ENCODE measurements at places on chromosomes 1 and 21.
A peak's percentile ranks its signal among the peaks of the same experiment; 100 is the strongest.

DNA sequence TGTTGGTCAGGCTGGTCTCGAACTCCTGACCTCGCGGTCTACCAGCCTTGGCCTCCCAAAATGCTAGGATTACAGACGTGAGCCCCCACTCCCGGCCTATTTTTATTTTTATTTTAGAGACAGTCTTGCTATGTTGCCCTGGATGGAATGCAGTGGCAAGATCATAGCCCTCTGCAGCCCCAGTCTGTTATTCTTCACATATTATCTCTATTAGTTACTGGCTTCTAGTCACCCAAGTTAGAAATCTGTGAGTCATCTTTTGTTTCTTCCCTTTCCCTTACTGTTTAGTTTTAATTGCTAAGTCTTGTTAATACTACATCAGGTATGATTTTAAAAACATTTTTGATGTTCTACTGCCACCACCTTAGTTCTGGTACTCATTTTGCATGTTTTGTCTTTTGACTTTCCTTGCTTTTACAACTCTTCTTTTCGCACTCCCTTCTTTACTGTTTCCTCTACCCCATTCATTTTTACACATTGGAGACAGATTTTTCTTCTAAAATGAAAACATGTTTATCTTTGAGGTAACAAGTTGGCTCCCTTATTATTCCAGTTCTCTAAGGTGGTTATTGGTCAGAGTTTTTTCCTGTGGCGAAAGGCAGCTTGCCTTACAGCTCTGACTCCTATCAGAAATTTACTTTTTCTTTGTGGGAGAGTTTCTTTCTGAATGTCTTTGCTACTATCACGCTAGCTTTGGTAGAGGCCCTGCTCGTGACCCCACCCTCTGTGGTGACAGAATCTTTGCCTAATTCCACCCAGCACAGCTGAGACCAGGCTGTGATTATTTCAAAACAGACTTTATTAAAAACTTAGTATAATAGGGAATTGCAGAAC is 19.5 kb downstream of the ZMYM4 start:
- DNase-seq = peak; percentile 44

DNA sequence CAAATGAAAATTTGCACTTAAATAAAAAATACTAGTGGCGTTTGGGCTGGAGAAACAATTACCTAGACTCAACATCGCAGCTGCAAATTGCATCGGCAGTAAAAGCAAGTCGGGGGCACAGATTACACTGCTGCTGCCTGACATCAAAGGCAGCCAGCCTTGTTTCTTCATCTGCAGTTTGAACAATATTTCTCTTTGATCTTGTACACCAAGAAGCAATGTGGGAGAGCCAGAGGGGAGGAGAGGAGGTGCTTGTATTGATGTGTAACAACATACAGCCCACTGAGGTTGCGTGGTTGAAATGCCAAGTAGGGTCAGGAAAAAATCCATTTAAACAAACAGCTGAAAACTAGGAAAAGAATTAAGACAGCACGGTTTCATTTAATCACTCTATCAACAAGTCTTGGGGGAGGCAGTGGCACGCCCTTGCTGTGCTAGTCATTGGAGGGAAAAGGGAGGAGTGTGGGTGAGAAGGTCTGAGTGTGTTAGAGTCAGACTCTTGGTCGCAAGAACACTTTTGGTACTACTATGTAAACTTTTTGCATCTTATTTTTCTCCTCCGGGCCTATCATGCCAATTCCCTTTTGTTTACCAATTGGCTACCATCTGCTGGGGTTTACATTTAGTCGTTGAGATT is 456.5 kb downstream of the OMA1 start:
- DNase-seq = no peak

DNA sequence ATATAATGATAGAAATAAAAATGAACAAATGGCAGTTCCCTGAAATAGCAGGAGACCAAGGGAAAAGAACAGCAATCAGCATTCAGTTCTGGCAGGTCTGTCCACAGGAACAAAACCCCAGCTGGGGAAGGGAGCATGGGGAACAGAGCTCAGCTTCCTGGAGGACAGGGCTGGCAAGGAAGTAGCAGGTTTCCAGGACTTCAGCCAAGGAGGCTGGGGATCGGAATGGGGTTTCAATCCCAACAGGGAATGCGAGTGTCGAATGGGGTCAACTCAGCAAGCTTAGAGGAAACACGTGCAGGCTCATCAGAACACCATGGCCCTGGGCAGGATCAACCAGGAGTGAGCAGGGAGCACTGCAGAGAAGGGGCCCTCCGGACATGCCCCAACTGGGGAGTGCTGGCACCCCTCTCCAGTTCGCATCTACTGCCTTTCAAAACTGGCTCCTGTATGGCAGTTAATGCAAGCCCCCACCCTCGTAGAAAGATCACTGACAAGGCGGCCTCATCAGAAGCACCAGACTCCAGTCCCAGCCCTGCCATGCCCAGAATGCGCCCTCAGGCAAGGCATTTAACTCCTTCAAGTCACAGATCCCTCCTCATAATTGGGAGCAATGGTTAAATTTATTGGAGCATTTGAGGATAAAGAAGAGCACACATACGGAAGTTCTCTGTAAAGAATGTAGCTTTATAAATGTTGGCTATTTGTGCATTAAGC is 72.4 kb downstream of the SEC16B start:
- no peak for DNase-seq

- DNase-seq = no peak
Measured at GRCh38 chr1:168116327-168116799, 20.4 kb downstream of the GPR161 start.

DNA sequence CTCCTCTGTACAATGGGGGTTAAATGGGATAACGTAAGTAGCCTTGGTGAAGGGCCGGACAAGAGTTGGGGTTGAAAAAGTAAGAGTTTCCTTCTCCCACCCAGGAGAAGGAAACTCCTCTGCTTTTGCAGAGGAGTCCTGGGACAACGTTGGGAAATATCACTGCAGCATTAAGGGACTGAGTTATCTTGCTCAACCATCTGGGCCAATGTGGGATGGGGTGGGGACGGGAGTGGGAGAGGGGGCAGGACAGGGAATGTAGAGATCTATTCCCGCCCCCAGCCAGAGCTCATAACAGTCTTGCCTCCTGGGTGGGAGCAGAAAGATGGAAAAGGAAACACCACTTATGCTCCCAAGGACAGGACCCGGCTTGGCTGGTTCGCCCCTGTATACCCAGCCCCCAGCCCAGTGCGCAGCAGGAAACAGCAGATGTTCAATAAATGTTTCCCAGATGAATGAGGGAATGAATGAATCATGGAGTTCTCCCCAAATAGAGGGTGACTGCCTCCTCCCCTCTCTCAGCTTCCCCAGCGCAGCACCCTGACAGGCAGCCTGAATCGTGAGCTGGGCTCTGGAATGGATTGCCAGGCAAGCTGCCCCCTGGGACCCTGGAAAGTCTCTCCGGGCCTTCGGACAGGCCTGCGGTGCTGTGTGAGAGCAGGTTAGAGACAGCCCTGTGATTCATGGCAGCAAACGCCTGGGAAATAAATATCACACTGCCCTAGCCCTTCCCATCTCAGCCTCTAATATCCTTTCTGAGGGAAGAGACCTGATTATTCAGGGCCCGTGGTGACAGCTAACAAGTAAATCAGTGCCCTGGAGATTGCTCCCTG is 24.8 kb downstream of the FBXO2 start:
- DNase-seq = no peak
